Cerebellar cortex (tissue), 1 donor: ENCODE measurements at places on chromosomes 3 and 15.

DNA sequence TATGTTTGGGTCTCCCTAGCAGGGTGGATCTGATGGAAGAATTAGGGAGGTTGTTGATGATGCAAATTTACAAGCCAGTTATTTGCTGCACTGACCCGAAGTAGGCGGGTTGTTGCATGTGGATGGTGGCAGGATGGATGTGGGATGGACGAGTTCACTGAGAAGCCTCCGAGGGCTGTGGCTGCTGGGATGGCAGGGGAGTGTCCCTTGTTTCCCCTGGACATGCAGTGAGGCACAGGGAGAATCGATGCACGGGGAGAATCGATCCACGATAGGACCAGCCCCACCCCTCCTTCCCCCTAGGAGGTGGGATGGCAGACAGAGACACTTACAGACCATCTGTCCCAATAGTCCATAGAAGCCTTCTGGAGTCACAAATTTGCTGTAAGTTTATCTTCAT lies 31.0 kb upstream of the KLF13 start:
- DNase-seq = no peak

- peak; percentile 57 for DNase-seq
These were observed 4.7 kb downstream of the LMAN1L start for GRCh38 chr15:74817370-74817737.

DNA sequence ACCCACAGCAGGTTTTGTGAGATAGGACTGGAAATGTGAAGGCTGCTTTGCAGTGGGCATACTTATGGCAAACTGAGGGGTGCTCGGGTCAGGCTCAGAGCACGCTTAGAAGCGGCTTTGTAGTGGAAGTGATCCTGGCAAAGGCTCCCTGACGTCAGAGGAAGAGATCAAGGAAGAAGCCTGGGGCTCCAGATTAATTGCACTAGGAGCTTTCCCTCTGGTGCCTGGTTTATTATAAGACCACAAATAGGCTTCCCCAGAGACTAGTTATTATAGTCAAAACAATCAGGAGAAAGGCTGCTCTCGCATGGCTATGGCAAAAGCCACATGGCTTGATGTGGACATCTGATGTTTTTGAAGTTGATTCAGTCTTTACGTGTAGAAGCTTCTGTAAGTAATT lies 515.1 kb downstream of the GABRG3 start:
- DNase-seq = no peak

DNA sequence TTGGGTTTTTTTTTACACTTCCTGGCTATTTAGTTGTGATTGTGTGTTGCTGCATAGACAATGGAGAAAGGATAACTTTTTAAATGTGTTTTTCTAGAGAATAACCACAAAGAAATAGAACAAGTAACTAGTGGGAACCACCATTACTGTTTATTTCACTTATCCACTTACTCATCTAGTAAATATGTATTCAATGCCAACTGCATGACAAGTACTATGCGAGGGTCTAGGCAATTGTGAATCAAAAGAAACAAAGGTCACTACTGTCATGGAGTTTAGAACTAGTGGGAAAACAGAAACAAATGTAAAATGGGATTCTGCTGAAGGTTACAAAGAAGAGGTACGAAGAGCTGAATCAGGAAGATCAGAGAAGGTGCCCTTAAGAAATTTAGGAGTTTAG lies 600.9 kb upstream of the ROBO2 start:
- DNase-seq = no peak

DNA sequence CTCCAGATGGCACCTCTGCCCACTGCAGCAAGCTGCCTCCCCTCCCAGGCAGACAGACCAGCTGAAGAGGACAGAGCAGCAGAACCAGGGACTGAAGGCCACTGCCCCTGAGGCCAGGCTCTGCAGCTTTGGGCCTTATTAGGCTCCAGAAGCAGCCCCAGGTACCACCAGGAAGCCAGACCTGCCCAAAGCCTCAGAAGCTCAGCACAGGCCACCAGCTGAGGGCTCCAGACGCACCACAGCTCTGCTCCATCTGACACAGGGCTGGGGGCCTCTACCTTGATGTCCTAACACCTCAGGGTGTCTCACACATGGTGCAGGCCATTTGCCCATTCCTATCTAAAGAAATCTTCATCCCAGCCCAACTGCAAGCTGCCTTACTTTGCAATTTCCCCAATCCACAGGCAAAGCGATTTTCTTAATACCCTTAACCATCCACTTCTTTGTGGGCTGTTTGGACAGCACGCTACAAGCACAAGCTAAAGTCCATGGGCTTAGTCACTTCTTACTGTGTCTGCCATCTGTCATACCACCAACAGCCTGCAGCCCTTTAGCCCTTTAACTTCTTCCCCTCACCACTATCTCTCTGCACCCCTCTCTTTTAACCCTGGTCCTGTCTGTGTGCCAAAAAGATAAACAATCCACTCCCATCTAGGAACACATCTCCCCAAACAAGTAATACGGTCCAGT lies 112.1 kb downstream of the IQSEC1 start:
- no peak for DNase-seq

- no peak for DNase-seq
These were observed 20.8 kb downstream of the FAM174B start for GRCh38 chr15:92634671-92635201.

DNA sequence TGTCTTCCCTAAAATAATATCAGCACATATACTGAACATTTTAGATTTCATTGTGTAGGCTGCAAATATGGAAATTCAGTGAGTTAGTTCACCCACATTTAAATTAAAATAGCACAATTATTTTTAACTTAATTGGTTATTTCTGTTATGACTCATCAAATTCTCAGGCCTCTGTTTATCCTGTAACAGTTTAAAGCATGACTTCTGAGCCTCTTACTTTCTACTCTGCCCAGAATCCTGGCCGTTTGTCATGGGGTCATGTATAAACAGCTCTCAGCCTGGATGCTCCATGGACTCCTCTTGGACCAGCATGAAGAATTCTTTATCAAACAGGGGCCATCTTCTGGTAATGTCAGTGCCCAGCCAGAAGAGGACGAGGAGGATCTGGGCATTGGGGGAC lies 12.2 kb downstream of the TUBGCP4 start:
- DNase-seq = no peak

GRCh38 chr3:14256561-14257342 lies 78.1 kb downstream of the LSM3 start:
- no peak for DNase-seq

GRCh38 chr3:50189274-50189673 lies 2.1 kb upstream of the GNAT1 start:
- DNase-seq = peak; percentile 81

DNA sequence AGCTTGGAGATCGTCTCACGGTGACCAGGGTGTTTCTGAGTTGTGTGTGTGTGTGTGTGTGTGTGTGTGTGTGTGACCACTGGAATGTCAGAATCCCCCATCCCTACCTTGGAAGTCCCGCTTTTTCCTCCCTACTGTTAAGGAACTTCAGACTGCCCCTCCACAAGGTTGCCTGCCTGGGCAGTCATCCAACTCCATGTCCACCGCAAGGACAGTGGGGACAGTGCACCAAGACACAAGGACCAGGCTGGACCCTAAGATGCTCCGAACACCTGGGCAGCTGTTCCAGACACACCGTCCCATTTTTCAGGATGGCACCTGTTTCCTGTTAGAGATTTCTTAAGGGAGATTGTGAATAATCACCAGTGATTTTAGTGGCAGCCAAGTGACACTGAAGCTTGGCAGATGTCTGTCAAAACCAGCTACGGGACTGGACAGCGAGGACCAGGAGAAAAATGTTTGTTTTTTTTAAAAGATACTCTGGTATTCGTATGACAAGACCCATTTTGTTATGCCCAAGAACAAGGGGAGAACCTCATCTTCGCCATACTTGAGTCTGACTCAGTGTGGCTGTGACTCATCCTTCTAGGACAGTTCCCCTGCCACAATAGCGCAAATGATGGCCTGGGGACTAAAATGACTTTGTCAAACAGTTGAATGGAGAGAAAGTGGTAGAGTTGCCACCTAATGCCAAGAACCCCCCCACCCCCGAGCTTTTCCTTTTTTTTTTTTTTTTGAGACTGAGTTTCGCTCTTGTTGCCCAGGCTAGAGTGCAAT lies 15.5 kb downstream of the PAQR9 start:
- no peak for DNase-seq

DNA sequence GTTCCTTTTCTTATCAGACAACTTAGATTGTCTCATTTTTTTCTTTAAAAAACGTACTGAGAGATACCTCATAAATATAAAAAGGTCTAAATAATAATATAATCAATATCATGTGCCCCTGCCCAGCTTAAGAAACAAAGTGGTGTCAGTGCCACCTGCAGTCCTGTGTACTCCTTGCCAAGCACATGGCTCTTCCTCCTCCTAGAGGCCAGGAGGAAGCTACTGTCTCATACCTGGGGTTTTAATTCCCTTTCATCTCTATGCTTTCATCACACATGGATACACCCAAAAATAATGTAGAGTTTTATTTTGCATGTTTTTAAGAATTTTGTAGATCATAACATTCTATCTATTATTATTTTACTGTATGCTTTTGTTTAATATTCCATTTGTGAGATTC lies 98.6 kb upstream of the C15orf61 start:
- DNase-seq = no peak

- DNase-seq = no peak
These were observed 705.5 kb downstream of the DIPK2A start for GRCh38 chr3:144677103-144677502.

DNA sequence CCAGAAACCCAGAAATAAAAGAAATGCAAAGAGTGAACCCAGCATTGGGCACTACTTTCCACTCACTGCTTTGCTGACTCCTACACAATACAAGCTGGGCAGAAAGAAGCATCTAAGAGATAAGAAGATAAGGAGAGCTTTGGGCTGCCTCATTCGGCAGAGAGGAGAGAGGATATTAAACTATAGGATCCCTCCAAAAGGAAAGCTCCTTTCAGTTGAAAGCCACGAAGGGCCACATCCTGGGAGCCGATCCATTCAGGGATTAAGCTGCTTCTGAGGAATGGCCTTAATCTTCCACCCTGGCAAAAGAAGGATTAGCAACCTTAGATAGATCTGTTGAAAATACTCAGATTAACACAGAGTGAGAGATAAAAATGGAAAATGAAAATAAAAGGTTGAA lies 274.9 kb upstream of the PPP2R3A start:
- DNase-seq = no peak

GRCh38 chr3:10233988-10234387 lies 14.3 kb upstream of the TATDN2 start:
- no peak for DNase-seq

GRCh38 chr3:54988302-54988837 lies 60.5 kb upstream of the LRTM1 start:
- DNase-seq = no peak

DNA sequence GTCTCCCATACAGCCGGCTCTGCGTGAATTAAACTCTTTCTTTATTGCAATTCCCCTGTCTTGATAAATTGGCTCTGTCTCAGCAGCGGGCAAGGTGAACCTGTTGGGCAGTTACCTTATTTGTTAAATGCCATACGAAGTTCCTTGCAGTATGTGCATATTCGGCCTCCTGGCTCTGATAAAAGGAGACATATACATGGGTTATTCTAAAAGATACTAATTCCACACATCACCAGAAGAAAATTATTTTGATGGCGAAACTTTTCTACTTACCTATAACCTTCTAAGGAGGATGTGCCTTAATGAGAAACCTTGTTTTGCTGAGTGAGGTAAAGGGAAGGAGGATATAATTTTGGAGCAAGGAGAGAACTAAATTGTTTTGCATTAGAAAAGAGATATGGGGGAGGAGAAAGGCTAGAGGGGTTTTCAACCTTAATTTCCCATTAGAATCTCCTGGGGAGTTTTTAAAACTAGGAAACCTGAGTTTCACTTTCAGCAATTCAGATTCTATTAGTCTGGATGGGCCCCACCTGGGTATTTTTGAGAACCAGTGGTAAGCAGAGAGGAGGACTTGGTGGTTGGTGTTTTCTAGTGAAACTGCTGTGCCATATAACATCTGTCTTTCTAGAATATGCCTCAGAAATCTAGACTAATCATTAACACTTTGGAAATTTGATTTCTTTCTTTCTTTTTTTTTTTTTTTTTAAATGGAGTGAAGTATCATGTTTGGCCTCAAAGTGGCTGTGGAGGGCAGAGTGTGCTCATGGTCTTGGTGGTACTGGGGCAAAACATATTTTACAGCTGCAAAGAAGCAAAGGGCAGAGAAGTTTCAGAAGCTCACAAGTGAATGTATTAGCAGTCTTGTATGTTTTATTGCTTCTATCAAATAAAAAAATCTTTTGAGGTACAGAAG lies 23.0 kb downstream of the NANOGP8 start:
- DNase-seq = peak; percentile 56

DNA sequence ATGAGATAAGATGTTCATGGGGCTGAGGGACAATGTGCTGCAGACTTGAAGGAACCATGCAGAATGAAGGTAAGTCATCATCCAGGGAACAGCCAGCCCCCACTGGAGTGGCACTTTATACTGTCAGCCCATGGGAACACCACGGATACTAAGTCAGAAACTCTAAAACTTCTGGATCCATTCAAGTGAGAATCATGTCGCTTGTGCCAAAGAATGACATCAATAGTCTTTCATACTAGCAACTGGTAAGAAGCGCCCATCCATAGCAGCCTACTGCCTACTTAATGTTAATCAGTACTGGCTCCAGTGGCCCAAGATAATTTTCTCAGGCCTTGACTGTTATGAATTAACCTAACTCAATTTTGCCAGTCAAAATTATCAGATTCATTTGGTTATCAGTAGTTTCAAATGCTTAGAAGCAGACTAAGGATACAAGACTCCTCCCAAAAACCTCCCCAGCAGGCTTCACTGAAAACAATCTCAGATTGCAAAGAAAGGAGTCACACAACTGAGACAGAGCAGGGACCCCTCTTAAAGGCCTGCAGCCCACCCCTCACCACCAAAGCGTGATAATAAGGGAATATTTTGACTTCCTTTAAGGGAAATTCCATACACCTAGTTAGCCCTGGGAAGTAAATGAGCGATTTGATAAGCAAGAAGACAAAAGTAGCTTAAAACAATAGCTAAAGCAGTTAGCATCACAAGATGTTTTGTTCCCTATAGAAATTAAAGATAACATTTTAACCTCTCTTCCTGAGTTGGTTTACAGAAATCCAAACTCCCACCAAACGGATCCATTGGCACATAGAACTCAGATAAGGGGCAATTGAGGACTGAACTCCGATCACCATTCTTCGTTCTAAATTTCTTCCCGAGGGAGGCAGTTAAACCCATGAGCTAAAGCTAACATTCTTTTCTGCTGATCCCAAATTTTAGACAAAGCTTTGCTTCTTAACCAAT lies 98.8 kb downstream of the TGFBR2 start:
- no peak for DNase-seq

GRCh38 chr3:125017406-125017805 lies 38.4 kb downstream of the HEG1 start:
- DNase-seq = no peak

- DNase-seq = peak; percentile 44
These were observed 52.4 kb upstream of the BLM start for GRCh38 chr15:90664650-90665287.

GRCh38 chr15:68183616-68184315 lies 21.4 kb downstream of the CALML4 start:
- no peak for DNase-seq
